Sciatic nerve (tissue), 2 donors: ENCODE measurements at places on chromosomes 7 and 10.

DNA sequence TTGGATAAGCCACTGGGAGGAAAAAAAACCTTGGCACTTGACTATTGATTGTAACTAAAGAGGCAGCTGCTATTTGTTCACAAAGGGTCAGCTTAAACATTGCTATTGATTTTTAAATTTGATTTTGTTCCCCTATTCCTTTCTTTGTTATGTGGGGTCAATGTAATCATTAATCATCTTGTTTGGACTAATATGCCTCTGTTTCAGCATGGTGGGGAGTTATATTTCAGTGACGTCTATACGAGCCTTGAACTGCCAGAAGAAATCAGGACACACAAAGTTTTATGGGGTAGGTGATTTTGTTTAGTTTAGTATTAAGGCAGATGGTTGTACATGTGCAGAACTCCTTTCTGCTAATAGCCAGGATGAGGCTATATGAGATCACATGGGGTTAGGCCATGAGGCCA is 7.5 kb downstream of the AS3MT start:
- DNase-seq, result no peak

DNA sequence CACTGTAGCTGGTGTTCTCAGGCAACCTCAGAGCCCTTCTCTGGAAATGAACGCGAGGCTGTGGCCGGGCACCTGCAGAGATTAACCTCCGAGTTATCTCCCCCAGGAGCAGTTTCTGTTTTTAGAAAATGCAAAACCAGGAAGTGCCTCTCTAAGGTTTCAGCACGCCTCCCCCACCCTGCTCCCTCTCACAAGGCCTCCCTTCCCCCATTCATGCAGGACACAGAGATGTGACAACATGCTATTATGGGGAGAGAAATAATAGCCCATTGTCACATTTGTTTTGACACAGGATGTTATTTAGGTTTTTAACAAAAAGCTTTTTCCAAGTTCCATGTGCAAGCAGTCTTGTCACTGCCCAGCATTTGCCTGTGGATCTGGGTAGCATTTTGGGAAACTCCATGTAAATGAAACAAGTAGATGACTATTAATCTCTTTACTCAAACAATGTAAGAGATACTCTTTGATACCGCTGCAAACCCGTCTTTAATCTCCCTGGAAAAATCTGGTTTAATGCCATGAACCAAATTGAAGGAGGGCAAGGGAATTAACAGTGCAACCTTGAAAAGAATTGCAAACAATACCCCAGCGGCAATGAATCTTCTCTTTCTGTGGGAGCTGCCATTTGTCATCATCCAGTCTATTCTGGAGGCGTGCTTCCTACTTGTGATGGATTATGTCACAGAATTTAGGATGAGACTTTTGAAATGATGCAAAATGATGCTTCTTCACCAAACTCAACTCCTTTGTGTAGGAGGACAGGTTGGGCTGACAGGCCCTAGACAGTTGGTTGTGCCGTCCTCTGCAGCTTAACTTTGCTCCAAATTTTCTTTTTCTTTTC is 86.5 kb upstream of the NMT2 start:
- DNase-seq, result no peak

DNA sequence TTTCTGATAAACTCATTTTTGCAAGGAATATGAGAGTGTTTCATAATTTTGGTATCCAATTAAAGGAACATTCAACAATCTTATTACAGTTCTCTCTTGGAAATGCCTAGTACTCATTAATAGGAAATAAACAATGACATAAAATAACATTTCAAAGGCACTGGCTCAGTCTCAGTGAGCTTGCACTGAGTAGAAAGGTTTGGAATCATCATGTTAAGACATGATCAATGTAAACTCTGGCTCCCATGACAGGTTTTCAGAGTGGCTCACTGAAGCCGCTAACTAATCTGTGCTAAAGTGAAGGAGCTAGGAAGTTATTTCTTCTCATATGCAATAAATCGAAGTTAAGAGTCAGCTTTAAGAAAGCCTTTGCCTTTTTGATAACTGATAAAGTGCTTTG is 203.3 kb upstream of the HGF start:
- DNase-seq, result no peak

GRCh38 chr7:46143421-46143820 is 222.3 kb upstream of the IGFBP3 start:
- no peak for DNase-seq

DNA sequence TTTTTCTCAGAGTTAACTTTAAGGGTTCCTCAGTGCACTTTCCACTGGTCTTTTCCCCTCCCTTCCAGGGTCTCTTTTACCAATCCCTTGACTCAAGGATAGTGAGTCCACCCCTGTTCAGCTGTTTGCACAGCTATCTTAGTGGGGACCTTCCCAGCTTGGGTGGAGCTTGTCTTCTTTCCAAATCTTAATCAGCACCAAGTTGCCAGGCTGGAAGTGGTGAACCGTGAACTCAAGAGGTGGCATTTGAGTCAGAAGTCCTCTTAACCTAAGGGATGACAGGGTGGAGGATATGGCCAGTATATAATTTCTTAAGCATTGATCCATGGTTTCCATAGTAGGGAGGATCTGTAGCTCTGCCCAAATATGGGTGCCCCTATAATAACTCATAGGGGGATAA is 25.0 kb downstream of the MAPK8 start:
- no peak for DNase-seq

- DNase-seq, result no peak
These were observed 67.0 kb upstream of the HPS1 start for GRCh38 chr10:98513704-98514103.

DNA sequence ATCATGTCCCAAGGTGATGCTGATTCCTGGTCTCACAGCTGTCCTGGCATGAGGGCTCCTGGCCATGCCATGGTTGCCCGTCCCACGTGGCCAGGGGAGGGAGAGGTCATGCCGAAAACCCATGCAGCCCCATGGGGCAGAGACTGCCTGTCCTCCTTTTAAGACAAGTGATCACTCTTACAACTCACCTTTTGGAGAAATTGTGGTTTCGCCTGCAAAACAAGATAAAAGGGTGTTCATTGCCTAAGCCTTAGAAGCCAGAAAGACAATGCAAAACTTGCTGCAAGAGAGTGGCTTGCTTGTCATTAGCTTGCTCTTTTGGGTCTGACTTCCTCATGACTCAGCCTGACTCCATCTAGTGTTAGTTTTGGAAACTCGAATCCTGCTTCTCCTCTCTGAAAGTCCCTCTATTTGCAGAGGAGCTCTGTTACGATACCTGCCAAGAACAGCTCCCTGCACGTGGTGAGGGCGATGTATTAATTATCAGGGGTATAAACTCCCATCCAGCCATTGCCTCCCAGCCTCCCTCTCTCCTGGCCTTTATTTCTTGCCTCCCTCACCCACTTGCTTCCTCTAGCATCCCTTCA is 26.7 kb downstream of the TMEM273 start:
- DNase-seq, result no peak

GRCh38 chr10:104041891-104042535 is 43.7 kb downstream of the COL17A1 start:
- DNase-seq, result no peak

DNA sequence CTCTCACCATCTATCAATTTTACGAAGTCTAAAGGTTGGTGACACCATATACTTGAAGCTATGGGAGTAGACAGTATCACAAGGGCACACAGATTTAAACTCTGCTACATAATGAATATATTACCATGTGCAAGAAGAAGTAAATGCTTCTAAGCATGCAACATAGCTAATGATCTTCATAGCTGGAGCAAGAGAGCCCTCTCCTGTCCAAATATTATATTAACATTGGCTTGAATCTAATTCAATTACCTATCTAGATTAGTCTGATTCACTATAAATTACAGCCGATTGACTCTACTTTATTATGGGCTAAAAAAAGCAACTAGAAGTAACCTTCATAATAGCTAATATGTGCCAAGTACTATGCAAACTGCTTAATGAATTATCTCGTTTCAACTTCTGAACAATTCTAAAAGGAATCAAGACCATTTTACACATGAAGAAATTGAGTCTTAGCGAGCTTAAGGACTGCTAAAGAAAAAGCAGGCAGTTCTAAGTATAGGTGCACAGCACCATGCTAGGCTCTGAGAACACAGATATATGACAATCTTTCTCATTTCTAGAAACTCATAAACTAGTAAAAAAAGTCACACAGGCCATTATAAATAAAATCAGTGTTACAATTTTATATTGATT is 21.9 kb downstream of the FRA10AC1 start:
- no peak for DNase-seq

- DNase-seq, result no peak
These were observed 30.5 kb downstream of the LRMDA start for GRCh38 chr10:75461672-75462649.

DNA sequence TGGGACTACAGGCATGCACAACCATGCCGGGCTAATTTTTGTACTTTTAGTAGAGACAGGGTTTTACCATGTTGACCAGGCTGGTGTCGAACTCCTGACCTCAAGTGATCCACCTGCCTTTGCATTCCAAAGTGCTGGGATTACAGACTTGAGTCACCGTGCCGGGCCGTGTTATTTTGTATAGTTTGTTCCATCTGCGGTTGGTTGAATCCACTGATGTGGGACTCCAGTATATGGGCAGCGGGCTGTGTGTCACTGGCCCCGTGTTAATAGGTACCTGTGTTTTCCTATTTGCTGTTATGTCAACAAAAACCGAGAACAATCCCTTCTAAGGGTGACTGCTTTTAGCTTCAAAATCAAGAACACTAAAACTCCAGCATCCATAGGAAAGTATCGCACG is 297.6 kb upstream of the PITRM1 start:
- no peak for DNase-seq

- no peak for DNase-seq
These were observed 23.4 kb upstream of the NPS start for GRCh38 chr10:127525686-127526085.

DNA sequence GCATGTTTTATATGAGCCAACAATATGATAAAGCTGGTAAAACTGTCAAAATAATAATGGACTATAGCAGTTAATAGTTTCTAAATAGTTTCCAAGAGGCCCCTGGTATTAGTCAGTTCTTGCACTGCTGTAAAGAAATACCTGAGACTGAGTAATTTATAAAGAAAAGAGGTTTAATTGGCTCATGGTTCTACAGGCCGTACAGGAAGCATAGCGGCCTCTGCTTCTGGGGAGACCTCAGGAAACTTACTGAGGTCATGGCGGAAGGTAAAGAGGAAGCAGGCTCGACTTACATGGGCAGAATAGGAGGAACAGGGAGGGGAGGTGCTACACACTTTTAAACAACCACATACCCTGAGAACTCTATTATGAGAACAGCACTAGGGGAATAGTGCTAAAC is 104.6 kb downstream of the PPP1R9A start:
- no peak for DNase-seq

DNA sequence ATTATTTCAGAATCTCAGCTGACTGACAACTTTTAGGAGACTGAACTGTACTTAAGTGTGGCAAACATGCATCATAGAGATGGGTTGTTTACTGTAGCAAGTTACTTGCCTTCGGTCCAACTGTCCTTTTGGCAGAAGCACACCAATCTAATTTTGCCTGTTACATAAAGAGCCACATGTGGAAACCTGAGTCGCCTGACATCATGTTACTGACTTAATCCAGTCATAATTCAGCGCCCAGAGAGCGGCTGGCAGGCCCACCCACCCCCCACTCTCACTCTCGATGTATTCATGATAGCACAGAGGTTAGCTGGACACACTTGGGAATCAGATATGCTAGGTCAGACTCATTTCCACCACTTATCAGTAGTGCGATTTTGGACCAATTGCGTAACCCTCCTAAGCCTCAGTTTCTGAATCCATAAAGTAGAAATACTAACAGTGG is 57.3 kb upstream of the CAPZA2 start:
- DNase-seq, result no peak

- DNase-seq, result no peak
These were observed 119.2 kb downstream of the PPP1R9A start for GRCh38 chr7:95026421-95027072.

DNA sequence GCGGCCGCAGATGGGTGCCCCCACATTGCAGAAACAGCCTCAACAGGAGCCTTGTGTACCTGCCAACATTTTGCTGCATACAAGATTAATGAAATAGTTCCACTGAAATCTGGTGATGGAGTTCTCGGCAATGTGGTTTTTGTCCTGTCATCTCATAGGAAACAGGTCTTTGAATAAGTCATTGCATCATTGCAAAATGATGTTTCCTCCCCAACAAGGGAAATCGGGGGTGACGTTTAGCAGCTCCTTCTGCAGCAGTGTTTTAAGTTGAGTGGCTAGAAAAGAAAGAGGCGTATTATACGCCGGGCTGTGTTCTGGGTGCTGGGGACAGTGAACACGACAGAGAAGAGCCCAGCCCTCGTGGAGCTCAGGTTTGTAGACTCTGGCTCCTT is 177.0 kb downstream of the PRKAG2 start:
- DNase-seq, result no peak

DNA sequence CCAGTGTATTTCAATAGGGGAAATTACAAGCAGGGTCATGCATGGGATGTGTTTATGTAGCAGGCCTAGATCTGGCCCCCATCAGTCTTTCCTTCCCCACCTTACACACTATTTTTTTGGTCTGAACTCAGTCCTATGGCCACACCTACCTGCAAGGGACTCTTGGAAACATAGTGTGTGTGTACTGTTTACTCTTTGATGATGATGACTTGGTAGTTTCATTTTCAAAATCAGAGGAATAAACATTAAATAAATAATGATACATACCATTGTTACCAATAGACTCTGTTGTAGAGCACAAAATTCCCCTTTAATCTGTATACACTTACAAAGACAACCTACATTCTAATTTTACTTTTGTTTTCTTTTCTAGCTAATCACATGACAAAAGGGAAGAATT is 191.0 kb downstream of the ZEB1 start:
- DNase-seq, result no peak

DNA sequence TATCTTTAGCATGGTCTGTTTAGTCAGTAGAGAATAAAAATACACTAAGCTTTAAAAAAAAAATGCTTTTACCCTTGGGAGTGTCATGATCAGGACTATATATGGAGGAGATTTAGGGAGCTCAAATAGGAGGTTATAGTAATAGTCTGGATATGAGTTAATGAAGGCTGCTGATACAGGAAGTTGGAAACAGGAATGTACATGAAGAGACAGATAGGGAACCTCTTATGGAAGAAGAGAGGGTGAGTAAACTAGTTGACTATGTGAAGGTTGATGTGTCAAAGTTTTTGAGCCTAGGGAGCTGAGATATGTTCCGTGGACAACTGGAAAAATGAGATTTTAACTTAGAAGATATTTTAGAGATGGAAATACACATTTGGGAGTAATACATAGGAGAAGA is 472.0 kb upstream of the FZD8 start:
- DNase-seq, result no peak

DNA sequence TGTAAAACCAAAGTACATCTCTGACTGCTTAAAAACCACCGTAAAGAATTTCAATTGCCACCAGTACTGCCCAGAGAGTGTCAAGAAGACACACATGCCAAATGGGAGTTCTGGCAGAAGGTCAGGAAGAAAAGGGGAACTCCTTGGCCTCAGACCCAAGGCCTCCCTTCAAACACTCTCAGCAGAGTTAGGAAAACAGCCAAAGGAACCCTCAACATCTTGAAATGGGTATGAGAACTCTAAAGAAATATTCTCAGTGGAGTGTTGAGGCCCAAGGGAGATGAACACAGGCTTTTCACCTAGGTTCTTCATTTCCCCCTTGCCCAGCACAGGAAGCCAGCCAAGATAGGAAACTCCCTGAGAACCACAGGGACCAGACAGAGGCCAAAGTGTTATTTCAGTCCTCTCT is 96.1 kb upstream of the ASAH2 start:
- no peak for DNase-seq
